CD4-positive, alpha-beta T cell treated with Interleukin-12 subunit alpha and Interleukin-12 subunit beta, for 1 hour (primary cell): ENCODE measurements at places on chromosomes 6 and 20.

DNA sequence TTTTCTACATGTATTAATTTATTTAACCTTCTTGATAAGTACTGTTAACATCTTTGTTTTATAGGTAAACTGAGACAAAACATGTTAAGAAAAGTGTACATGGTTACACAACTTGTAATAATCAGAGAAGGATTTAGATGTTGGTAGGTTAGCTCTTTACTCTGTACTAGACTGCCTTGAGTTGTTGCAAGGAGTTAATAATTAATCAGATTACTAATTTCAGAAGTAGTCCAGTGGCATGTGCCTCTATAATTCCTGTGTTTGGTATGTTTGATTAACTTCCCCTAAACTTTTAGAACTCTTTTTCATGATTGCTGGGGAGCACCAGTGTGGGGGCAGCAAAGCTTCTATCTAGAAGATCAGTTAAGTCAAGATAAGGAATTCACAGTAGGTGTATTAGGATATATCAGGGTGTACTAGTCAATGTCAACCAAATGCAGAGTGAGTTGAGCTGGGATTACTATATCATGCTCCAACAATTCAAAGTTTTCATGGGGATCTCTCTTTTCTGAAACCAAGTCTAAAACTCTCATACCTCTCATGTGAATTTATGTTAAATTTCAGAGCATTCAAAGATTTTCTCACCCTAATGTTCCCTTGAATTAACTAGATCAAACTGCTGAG, 129.7 kb upstream of the AHI1 start:
- DNase-seq = no peak

GRCh38 chr20:48837014-48837413, 9.2 kb upstream of the PREX1 start:
- no peak for DNase-seq

GRCh38 chr6:166573511-166574216, 12.8 kb downstream of the RAMACL start:
- DNase-seq = no peak

DNA sequence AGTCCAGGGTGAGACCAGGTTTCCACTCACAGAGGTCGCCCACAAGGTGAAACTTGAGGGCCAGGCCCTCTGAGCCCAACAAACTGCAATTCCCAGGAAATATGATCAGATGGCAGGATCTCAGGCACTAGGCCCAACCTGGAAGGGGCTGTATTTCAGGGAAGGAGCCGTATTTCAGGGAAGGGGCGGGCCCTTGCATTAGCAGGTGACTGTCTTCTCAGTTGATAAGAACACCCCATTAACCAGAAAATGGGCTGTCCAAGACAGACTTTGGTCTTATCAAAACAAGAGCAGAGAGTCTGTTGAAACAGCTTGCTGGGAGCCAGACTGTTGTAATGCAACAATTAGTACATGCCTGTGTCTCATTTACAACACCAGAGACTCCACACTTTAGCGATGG, 10.9 kb upstream of the BNIP5 start:
- DNase-seq = no peak

DNA sequence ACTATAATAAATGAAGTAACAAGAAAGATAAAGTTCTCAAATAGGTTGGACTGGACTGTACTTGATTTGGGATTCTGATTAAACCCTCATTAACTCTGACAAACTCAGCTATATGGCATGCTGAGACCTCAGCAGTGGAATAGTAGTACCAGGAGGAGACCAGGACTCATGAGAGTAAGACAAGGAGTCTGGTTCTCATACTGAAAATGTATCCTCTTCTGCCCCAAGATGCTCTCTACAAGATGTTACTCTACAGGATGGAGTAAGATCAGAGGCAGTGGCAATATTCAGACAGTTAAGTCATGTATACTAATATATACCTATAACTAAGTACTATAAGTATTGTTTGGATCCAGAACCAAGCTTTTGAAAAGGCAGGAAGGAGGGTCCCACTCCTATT, 31.9 kb upstream of the SYNCRIP start:
- no peak for DNase-seq
